ENCODE measurements at places on chromosomes 7 and 10. TPM values are rescaled to one million over a fixed set of nuclear protein-coding genes. Genes with fewer than 3 reads are reported as not detected.

GRCh38 chr10:32941357-32941756 lies 16.7 kb downstream of the ITGB1 start:
- DNase-seq: no peak

DNA sequence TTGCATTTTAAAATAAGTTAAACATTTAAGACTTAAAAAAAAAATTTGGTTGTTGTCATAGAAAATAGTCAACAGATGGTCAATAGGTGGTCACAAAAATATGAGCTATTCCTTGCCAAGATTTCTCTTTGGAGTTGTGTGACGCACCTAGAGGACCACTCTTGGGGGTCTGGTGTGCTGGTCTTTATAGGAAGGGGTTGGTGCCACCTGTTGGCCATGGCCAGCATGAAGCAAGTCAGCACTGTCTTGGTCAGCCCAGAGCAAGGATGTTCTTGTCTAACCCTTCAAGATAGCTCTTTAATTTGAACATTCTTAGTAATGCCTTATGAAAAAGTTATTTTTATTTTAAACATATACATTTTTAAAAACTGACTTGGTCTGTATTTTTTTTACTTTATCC lies 267.9 kb upstream of the CNTNAP2 start:
- no peak for DNase-seq

- no peak for DNase-seq
These were observed 115.6 kb upstream of the IMMP2L start for GRCh38 chr7:111677848-111678247.

- DNase-seq: no peak
These were observed 95.0 kb downstream of the ST7 start for GRCh38 chr7:117048114-117048866.

- DNase-seq: no peak
These were observed 119.6 kb downstream of the RGS10 start for GRCh38 chr10:119422682-119423509.

DNA sequence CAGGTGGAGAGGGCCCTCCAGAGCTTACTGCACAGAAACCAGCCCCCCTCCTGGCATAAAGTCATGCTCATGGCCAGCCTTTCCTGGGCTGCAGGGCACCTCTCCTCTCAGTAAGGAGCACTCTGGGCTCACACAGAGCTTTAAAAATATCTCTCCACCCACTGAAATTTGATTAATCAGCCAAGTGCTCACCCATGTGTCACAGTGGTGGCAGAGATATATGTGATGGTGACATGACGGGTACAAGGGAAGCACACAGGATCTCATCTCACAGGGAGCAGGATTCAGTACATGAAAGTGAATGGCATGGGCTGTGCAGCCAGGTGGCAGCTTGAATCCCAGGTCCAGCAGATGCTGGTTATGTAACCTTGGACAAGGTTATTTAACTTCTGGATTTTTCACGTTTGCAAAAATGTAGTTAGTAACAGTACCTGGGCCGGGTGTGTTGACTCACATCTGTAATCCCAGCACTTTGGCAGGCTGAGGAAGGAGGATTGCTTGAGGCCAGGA lies 144.8 kb downstream of the CALN1 start:
- no peak for DNase-seq

DNA sequence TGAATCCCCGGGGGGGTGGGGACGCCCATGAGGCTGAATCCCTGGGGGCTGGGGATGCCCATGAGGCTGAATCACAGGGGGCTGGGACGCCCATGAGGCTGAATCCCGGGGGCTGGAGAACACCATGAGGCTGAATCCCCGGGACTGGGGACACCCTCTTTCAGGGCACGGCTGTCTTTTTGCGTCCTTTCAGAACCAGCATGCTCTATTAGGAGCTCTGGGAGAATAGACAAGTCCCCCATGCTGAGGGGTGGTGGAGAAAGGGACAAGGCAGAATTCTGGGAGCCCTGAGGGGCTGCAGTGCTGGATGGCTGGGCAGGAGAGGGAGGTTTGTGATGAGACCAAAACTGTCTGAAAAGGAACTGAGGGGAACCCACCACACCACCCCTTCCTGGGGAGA lies 257.3 kb upstream of the TCERG1L start:
- DNase-seq: no peak

GRCh38 chr7:10588084-10588483 lies 385.6 kb upstream of the PHF14 start:
- no peak for DNase-seq

DNA sequence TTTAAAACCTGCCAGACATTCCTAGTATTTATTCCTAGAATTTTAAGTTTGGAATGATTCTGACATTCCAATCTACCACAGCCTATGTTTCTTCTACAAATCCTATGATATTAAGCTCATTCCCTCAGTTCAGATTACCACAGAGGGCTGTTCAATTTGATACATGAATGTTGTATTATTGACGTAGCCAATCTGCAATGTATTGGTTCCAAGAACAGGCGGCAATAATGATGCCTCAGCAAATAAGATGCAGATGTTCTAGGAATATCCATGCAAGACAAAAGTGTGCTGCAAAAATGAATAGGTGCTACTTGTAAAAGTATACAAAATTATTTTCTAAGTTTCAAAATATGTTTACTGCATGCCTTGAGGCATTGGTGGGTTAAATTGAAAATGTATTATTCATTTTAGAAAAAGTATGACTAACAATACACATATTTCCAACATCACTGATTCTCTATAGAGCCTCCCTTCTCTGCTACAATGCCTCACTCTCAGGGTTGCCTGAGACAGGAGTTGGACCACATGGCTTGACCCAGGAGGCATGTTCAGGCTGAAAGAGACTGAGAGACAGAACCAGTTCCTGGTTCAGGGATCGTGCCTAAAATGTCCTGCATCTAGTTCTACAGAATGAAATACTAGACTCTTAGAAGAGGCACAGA lies 94.1 kb upstream of the CREB5 start:
- no peak for DNase-seq

- no peak for DNase-seq
These were observed 68.5 kb downstream of the LRRN3 start for GRCh38 chr7:111159426-111159825.

DNA sequence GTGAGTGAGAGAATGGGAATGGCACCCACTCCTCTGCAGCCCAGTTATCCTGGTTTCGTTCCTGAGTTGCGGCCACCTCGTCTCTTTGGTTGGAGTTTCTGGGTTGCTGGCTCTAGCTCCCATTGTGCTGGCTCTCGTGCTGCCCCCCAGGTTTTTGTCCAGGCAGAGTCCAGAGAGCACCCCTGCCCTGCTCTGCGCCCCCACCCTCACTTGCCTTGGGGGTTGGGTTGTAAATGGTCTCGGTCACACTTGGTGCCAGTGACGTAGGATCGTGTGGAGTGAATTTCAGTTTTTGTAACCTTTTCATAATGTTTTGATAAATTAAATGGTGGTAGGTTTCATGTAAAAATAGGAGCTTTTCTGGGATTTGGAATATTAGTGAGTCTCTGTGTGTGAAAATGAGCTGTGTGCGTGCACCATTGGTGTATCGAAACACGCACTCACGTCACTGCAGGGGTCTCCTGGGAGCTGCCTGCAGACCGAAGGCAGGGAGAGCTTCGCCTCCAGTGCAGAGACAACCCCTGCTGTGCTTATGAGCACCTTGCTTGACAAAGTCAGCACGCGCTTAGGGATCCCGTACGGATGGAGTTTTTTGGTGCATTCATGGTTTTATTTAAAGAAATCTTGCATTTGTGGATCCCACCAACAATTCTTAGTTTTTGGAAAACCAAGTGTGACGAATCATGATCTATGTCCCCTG lies 32.9 kb downstream of the PFKP start:
- DNase-seq: no peak

DNA sequence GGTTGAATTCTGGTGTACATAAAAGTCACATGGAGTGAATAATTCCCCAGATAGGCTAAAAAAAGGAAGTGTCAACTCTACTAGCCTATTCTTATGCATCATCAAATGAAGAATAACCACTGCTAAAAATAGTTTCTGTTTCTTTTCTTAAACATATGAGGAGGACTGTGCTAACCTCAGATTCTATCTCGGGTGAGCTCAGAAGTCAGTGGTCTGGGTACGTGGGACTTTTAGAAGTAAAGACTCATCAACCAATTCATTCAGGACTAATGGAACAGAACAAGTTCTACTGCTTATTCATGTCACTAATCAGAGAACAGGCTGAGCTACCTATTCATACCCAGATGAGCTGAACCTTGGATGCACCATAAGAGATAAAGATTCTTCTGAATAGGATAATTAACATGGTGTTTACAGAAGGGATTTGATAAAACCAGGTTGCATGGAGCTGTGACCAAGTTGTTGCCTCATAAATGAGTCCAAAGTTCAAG lies 9.5 kb upstream of the ASAH2 start:
- no peak for DNase-seq

GRCh38 chr7:112386619-112387018 lies 63.6 kb upstream of the IFRD1 start:
- no peak for DNase-seq

- DNase-seq: no peak
These were observed 10.9 kb upstream of the LGI1 start for GRCh38 chr10:93746844-93747284.

DNA sequence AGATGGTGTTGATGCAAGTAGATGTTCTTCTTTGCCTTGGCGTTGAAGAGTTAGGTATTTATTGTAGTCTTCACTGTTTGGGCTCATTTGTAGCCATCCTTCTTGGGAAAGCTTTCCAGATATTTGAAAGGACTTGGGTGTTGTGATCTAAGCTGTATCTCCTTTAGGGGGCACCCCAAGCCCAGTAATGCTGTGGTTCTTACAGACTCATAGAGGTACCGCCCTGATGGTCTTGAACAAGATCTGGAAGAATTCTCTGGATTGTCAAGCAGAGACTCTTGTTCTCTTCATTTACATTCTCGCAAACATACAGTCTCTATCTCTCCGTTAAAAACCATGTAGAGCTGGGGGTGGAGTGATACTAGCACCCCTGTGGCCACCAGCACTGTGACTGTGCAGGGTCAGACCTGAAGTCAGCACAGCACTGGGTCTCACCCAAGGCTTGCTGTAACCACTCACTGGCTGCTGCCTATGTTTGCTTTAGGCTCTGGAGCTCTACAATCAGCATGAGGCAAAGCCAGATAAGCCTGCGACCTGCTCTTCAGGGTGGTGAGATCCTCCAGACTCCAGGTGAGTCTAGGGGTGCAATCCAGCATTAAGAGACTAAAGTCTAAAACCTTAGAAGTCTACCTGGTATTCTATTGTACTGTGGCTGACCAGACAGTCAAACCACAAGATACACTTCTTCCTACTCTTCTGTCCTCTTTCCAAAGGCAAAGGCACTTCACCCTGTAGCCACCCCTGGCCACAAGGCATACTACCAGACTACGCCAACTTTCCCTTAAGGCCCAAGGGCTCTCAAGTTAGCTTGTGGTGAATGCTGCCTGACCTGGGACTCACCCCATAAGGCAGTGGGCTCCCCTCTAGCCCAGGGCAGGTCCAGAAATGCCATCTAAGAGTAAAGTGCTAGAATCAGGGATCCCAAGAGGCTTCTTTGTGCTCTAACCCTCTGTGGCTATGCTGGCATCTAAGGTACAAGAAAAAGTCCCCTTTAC lies 209.7 kb upstream of the TMEM196 start:
- DNase-seq: no peak

DNA sequence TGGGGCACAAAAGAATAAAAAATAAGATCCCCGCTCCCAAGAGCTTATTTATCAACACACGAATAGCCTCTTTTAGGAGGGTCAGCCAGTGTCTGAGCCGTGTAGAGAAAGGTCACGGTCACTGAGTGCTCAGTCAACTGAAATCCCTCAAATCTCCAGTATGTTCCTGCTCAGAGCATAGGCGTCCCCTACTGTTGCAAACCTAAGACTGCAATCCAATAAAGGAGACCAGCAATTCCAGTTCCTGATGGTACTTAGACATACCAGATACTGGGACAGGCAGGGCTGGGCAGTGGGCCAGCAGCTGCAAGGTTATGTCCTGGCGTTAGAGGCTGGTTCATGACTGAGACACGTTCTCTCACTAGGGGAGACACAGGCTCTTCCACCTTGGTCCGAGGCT lies 93.6 kb downstream of the CACNB2 start:
- DNase-seq: no peak

GRCh38 chr10:124737708-124738107 lies 6.5 kb downstream of the FAM53B start:
- DNase-seq: no peak

GRCh38 chr7:101875283-101875846 lies 57.9 kb downstream of the CUX1 start:
- no peak for DNase-seq

DNA sequence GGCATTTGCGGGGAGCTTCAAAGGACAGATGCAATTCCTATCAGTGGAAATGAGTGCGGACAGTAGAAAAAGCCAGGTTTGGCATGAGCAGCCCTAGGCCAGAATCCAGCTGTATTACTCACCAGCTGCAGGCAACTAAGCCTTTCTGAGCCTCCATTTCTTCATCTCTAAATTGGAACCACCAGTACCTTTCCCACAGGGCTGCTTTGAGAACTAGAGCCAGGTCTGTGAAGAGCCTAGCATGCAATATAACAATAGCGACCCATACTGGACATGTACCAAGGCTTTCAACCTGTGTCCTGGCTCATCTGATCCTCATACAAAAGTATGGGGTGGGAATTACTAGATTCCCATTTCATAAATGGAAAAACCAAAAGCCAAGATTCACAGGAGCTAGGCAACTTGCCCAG lies 101.0 kb downstream of the GSAP start:
- no peak for DNase-seq

DNA sequence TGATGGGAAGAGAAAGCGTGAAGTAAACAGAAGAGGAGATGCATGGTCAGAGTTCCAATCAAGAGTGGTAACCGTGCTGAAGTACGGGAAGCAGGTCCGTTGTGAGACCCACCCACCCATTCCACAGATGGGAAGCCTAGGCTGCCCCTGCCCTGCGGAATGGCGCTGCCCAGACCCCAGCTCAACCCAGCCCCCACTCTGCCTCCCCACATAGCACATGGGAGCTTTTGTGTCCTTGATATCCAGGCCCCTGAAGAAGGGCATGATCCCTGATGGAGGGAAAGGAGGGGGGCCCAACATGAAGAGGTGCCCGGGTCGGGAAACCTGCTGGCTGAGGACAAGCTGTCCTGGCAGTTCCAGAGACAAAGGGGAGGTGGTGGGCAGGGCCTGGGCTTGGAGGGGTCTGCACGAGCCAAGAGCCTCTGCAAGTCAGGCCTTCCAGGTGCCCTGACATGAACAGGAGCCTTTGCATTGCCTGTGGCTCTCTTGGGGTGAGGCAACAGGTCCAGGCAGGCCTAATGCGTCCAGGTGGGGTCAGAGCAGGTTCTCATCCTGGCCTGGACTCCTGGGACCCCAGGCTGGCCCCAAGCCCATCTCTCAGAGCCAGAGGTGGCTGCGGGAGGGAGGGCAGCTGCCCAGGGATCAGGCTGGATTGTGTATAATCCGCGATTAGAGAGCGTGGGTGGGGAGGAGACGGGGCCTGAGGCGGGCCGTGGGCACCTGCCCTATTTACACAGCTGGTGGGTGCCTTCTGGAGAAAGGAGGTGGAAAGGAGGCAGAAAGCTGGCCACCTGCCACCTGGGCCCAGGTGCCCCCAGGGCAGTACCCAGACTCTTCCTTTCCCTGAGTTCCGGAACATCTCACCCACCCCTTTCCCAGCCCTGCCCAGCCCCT lies 23.5 kb downstream of the YKT6 start:
- DNase-seq: no peak

SFTPD gene
- total RNA-seq: not detected

RTKN2 gene
- under 0.01 TPM for total RNA-seq

NODAL gene
- total RNA-seq: not detected

PRKCQ gene
- total RNA-seq: 0.39 TPM

SFTPA1 gene
- total RNA-seq: not detected

NAT16 gene
- not detected for total RNA-seq

STEAP2 gene
- 0.64 TPM for total RNA-seq

TSPAN33 gene
- total RNA-seq: under 0.01 TPM

DUS4L gene
- total RNA-seq: 4.1 TPM

FGF8 gene
- total RNA-seq: not detected

ITPRID1 gene
- not detected for total RNA-seq

PODXL gene
- 210 TPM for total RNA-seq

SLC13A1 gene
- total RNA-seq: not detected

All from dermis microvascular lymphatic vessel endothelial cell (primary cell).